Activated naive CD4-positive, alpha-beta T cell (primary cell): ENCODE measurements at places on chromosomes 1 and 21.

DNA sequence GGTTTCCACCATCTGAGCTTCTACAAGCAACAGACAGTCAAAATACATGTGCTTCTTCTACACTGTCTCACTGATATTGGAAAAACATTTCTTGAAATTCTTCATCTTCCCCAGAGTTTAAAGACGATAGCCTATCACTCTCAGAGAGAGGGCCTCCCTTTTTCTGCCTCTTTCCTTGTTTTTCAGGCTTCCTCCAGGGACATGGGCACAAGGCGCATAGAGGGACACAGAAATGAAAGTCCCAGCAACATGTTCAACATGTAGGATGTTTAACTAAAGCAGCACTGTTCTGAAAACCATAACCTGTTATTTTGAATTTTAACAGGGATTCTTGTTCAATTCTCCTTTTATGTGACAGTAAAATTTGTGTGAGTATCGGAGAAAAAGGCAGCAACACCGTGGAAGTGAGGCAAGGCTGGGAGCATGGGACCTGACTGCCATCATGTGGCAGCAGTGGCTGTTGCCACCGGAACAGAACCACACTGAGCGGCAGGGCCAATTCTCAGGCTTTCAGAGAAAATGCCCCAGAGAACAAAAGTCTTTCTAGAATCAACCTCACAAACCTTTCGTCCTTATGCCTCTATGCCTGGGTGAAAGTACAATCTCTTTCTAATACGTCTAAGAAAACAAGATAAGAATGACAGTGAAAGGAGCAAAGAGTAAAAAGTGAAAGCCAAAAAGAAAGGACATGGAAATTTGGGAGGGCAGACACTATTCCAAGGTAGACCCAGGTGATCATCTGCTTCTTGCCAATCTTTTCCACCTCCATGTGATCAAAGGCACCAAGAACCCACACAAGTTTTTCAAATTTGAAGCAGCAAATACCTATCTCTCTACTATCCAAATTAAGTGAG lies 54.5 kb downstream of the PCNX2 start:
- no peak for DNase-seq

- no peak for DNase-seq
Observed at GRCh38 chr1:71835442-71835813, 446.9 kb downstream of the NEGR1 start.

GRCh38 chr1:241702442-241703373 lies 50.6 kb downstream of the WDR64 start:
- no peak for DNase-seq

GRCh38 chr1:94709891-94710581 lies 110.1 kb upstream of the SLC44A3 start:
- DNase-seq = no peak

GRCh38 chr1:33494929-33495328 lies 22.5 kb downstream of the ZSCAN20 start:
- no peak for DNase-seq

DNA sequence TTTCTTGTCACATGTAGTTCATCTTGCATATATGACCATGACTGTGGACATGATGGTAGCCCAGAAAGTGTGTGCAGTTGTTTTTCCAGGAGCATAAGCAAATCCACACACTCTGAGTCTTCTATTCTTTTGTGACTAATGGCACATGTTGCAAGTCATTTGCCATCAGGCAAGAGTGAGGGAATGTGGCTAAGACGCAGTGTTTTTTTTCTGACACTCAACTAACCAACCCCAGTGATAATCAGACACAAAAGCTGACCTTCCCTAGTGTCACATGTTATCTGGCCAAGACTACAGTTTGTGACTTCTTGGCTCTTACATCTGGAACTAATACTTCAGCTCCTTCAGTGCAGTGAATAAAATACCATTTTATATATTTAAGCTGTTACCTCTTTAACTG lies 108.8 kb downstream of the ITSN1 start:
- DNase-seq = no peak

- DNase-seq = no peak
Observed at GRCh38 chr21:44742418-44743153, 31.2 kb upstream of the TSPEAR start.

DNA sequence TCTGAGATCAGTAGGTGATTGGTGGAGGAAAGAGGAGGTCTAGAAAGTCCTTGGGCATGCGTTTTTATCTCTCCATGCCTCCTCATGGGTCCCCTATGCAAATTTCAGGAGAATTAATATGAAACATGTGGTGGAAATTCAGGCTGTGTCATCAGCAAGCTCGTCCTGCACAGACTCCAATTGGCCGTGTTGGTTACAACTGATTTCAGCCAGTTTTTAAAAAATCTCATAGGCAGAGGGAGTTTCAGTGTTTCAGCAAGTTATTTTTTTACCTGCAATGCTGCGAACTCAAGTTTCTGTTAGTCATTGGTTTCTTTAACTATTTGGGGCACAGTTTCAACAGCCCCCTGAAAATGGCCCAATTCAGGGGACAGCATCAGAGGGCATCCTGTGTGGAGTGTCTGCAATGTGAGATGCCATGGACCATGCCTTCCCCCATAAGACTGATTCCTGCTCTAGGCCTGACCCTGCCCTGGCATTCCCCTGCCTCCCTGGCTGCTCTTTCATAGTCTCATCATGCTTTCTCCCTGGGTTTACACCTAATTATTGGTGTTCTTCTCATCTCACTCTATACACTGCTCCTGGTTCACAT lies 59.9 kb downstream of the C1orf198 start:
- DNase-seq = no peak

DNA sequence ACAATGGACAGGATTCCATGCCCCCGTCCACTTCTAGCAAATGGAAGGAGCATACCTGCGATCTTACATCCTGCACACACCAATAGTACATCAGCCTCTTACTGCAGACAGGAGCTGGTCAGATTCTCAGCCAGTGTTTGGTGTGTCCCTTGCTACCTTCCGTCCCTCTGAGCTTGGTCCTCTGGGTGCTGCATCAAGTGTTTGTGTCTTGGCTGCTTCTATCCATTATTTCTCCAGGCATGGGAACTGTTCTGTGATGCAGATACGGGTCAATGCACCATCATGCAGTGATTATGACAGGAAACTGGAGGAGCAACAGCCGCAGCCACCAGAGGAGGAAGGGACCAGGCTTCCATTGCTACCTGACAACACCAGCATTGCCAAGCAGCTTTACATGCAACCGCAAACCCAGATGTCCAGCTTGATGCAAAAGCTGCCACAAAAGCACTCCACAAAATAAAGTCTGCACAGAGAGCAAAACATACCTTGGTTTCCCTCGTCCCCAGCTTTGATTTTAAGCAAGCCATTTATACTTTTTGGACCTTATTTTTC lies 21.9 kb upstream of the OVAAL start:
- no peak for DNase-seq

GRCh38 chr1:174877208-174877673 lies 122.5 kb upstream of the CACYBP start:
- DNase-seq = no peak

- DNase-seq = no peak
Observed at GRCh38 chr1:39666772-39667171, 5.1 kb downstream of the NT5C1A start.

DNA sequence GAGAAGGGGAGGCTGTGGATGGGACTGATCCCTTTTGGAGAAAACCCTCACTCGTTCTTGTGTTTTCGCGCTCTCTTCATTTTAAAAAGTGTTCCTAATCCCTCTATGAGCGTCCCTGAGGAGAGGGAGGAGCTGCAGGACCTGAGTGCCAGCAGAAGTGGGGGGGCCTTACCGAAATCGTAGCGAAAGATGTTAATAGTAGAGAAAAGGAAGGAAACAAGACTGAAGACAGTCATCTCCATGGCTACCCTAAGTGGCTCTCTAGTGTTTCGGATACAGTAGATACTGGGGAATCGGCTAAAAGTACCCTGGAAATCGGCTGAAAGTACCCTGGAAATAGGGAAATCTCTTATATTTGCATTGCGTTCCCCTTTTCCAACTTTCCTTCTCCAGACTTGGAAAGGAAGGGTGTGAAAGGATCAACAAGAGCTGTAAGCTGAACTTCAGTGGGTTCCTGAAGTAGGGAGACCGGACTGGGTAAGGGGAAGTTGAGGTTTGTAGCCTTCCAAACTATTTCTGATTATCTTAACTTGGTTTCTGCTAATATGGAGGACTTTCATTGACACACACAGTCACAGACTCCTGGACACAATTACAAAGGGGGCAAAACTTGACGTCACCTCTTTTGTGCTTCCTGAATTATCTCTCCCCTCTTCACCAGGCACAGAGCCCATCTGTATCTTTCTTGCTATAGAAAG lies 486 bp upstream of the DSTYK start:
- DNase-seq = no peak

- DNase-seq = no peak
Observed at GRCh38 chr1:55153031-55153430, 62.1 kb downstream of the USP24 start.

DNA sequence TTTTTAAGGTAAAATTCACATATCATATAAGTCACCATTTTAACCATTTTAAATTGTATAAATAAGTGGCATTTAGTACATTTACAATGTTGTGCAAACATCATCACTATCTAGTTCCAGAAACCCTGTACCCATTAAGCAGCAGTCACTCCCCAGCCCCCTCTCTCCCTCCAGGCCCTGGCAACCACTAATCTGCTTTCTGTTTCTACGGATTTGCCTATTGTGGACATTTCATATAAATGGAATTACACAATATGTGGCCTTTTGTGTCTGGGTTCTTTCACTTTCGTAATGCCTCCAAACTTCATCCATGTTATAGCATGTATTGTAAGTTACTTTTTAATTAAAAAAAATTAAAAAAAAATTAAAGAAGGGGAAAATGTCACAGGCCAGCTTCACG lies 58.0 kb upstream of the RAB3GAP2 start:
- no peak for DNase-seq

DNA sequence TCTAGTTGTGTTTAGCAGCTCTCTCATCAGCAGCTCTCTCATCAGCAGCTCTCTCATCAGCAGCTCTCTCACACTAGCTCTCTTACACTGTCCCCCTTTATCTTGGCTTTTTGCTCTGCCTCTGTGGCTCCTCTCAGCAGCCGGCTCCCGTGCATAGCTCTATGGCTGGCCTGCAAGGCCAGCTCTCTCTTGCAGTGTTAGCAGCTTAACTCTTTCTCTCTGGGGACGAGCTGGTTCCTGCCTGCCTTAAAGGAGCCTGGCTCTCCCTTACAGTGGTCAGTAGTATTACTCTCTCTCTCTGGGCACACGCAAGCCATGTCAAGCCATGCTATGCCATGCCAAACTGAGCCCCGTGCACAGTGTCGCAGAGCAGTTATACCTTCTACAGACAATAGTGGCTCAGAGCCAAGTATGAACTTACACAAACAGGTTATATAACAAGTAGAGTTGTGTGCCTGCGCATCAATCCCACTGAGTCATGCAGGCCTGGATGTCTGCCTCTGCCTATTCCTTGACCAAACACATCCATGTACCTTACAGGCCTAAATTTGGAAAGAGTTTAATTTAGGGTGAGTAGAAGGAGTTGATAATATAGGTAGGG lies 295.9 kb downstream of the TPR start:
- no peak for DNase-seq

GRCh38 chr1:182629499-182630096 lies 25.4 kb upstream of the RGS16 start:
- DNase-seq = no peak

- DNase-seq = no peak
Observed at GRCh38 chr1:227889863-227890405, 57.8 kb downstream of the WNT9A start.

DNA sequence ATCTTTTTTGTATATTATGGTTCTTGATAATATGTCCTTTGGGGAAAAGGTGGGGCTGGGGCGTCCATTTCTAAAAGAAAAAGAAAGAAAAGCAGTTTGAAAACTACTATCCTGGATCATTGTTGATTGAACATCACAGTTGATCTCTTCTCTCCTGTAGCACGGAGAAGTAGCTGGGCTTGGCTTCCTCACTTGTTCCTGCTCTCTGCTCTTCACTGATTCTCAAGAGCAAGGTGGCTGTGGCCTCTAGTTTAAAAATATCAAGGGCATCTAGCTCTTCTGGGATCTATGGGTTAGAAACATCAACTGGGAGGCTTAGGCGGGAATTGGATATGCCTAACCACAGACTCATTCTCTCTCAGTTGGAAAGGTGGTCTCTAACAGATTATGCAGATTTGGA lies 38.1 kb upstream of the EPHA8 start:
- DNase-seq = no peak

GRCh38 chr21:42467140-42467983 lies 28.7 kb downstream of the RSPH1 start:
- no peak for DNase-seq

DNA sequence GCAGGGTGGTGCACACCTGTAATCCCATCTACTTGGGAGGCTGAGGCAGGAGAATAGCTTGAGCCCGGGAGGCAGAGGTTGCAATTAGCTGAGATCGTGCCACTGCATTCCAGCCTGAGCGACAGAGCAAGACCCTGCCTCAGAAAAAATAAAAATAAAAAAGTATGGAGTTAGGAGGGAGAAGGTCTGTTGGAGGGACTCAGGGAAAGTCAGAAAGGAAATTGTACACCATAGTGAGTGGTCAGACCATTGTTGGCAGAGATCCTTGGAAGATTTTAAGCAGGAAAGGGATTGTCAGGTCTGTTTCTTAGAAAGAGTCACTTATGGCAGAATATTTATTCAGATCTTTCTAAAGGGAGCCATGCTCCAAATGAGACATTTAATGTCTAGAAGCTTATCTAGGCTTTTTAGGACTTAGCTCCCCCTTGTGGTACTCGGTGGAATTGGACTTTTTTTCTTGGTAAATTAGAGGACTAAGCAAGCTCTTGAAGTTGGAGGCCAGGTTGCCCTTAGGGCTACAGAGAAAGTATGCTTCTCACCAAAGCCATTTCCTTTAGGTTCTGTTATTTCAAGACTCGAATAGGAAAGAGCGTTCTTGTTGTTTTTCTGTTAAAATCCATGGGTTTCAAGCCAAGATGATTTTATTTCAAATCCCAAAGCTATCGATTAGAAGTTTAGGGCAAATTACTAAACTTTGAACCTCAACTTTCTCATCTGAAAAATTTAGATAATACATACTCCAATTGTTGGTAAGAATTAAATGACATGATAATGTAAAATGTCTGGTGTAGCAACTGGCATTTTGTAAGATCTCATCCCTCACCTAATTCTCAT lies 16.5 kb downstream of the MIA3 start:
- DNase-seq = no peak

DNA sequence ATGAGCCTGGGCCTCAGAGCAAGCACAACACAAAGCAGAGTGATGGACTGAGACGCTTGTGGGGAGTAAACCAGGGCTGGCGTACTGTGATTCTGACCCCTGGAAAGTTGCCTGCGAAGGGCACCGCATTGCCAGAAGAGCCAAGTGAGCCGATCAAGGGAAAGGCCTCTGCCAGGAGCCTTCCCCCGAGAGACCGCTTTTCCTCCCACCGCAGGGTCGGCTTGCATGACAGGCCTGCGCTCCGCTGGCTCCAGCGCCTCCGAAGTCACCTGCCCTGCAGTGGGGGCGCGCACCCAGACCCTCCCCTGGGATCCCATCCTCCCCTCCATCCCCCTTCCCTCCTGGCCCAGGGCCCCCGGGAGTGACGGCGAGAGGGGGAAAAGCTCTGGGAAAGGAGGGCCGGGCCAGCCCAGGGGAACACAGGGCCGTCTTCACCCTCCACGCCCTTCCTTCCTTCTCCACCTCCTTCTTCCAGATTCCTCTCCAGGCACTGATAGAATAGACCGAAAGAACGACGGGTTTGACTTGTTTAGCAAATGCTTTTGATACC lies 165.0 kb downstream of the TRIM33 start:
- DNase-seq = no peak
